Suprapubic skin (tissue), 4 donors: ENCODE measurements at places on chromosomes 4 and X.

GRCh38 chr4:149741186-149741831 lies 74.3 kb downstream of the IQCM start:
- H3K27me3 ChIP-seq = no peaks in the 10 kb centered on the region
- no peaks in the 10 kb centered on the region for H3K36me3 ChIP-seq
- H3K4me3 ChIP-seq = no peak overlapping the region
- DNase-seq = no peak

DNA sequence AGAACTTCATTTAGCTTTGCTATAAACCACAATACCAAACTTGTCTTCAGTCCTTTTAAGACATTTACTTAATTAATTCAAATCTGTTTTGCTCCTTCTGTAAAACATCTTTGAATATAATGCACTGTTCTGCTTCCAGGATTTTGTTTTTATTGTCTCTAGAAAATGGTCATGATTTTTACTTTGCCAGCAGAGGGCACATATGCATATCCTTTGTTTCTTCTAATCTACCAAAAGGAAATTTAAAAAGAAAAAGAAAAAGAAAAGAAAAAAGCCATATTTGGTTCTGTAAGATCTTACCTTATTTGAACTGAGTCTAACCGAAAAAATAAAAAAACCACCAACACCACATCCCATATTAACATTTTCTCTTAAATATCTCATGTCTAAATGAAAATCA lies 101.9 kb upstream of the CCSER1 start:
- H3K36me3 ChIP-seq = no peaks in the 10 kb centered on the region
- H3K27ac ChIP-seq = no peak overlapping the region
- H3K4me1 ChIP-seq = no peaks in the 10 kb centered on the region
- DNase-seq = no peak

DNA sequence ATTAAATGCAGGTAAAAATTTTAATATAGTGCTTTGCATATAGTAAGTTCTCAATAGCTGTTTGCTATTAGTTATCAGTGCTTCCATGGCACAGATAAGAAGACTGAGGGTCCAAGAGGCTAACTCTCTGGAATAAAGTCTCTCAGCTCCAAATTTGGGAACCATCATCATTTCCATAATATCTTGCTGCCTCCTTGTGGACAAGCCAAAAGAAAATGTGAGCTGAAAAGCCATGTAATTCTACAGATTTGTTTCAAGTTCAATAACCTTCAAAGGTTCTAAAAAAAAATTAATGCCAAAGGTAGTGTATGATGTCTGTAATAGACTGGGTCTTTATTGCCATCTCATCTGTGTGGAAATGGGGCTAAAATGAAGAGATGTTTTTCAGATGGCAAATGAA lies 136.9 kb upstream of the VCX start:
- no peak overlapping the region for H3K4me3 ChIP-seq
- no peak for DNase-seq
- no peaks in the 10 kb centered on the region for H3K36me3 ChIP-seq
- no peaks in the 10 kb centered on the region for H3K27me3 ChIP-seq
- no peaks in the 10 kb centered on the region for H3K4me1 ChIP-seq

DNA sequence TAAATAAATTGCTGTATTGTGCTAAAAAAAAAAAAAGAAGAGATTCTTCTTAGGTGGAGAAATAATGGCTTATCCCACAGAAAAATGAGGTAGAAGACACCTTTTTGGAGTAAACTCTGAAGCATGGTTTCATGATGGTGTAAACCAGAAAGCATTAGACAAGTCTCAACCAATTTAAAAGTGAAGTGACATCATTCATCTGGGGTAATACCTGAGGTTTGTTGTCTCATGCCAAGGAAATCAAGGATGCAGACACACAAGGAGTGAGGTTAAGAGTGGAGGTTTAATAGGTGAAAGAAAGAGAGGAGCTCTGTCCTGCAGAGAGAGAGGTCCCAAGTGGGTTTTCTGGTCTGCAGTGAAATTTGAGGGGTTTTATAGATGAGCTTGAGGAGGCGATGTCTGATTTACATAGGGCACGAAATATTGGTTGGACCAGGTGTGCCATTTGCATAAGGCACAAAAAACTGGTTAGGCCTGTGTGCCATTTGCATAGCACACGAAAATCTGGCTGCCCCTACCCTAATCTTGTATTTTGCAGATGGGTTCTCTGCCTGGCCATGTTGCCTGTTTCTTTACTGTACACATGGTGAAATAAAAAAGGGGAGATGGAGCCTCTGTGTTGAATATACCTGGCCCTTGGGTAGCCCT lies 25.0 kb upstream of the CWH43 start:
- no peaks in the 10 kb centered on the region for H3K36me3 ChIP-seq
- no peak for DNase-seq
- H3K27me3 ChIP-seq = no peaks in the 10 kb centered on the region
- H3K27ac ChIP-seq = peak overlapping the region; percentile 40
- peaks cover 20% of the 10 kb centered on the region for H3K4me1 ChIP-seq
